Right cardiac atrium (tissue), 5 donors: ENCODE measurements at places on chromosomes 13 and 19. TPM values are rescaled to one million over a fixed set of nuclear protein-coding genes. Genes with fewer than 3 reads are reported as not detected.

Gene ZNF791
- total RNA-seq, result 19.8 TPM

Gene CFAP97D2
- total RNA-seq, result not detected

Gene LMTK3
- total RNA-seq, result 7.2 TPM

Gene ZNF471
- 9.3 TPM for total RNA-seq

Gene ZNF823
- total RNA-seq, result 4.6 TPM

Gene ZNF575
- total RNA-seq, result 1.4 TPM

Gene CNN1
- total RNA-seq, result 173 TPM

Gene VMAC
- 2.9 TPM for total RNA-seq

Gene ADAMTSL5
- 13.6 TPM for total RNA-seq

Gene NLRP4
- not detected for total RNA-seq

DNA sequence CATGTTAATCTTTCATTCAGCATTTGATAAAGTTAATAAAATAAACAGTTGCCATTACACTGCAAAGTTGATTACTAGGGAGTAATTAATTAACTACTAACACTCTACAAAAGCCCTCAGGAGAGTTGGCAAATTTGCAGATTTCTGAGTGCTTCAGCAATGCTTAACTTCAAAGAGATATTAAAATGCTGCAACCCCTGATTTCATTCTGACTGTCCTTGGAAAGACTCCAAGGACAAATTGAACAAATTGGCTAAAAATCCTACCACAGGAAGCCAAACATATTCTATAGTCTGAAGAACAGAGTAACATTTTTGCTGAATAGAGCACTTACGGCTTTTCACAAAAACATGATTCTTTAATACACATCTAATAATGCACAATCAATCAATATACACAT, 1543.0 kb downstream of the SLITRK5 start:
- DNase-seq, result no peak

DNA sequence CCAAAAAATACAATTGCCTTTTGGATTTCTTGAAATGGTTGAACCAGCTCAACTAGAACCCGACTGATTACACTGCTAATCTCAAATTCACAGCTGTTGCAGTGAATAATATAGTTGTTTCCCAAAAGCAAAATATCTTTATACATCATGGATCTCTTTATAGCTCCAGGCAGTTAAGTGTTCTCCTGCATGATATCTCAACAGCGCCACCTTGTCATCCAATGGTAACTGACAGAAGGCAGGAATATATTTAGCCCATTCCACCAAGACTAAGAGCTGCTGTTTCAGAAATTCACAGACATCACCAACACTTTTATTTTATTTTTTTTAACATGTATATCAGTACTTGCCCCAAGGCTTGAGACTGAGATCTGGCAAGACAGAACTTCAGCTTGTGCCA, 1141.0 kb upstream of the PRR20A start:
- no peak for DNase-seq

- DNase-seq, result no peak
Measured at GRCh38 chr13:33174931-33175330, 110.6 kb downstream of the STARD13 start.

DNA sequence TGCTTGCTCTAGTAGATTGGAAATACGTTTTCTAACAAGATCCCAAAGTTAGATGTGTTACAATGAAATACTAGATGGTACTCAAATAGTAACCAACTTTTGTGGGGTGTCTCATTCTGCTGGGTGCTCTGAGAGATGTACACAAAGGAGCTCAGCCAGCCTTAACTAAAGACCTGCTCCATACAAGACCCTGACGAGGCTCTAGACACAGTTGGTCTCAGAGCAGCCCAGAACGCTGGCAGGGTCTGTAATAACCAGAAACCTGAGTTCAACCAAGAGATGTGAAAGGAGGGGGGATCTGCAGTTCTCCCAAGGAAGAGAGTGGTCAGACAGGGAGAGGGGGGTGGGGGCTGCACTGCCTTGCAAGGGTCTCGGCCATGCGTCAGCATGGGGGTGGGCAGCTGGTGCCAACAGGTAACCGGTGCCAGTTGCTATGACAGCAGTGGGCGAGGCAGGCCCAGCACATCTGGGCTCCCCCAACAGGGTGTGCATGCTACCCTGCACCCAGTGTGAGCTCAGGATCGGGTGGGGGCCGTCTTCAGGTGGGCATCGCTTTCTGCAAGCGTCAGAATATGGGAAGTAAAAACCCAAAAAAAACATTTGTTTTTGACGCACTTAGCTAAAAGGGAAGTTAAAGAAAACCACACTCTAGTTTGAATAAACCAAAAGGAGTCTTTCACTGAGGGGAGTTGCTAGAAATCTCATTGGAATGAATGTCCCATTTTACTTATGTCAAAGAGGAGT, 68.0 kb upstream of the GPR183 start:
- no peak for DNase-seq

- DNase-seq, result no peak
Measured at GRCh38 chr19:48810151-48810550, 678 bp downstream of the BCAT2 start.

- DNase-seq, result no peak
Measured at GRCh38 chr19:39568604-39569003, 28.6 kb upstream of the EID2 start.

GRCh38 chr13:76826527-76826926, 59.7 kb downstream of the KCTD12 start:
- no peak for DNase-seq

DNA sequence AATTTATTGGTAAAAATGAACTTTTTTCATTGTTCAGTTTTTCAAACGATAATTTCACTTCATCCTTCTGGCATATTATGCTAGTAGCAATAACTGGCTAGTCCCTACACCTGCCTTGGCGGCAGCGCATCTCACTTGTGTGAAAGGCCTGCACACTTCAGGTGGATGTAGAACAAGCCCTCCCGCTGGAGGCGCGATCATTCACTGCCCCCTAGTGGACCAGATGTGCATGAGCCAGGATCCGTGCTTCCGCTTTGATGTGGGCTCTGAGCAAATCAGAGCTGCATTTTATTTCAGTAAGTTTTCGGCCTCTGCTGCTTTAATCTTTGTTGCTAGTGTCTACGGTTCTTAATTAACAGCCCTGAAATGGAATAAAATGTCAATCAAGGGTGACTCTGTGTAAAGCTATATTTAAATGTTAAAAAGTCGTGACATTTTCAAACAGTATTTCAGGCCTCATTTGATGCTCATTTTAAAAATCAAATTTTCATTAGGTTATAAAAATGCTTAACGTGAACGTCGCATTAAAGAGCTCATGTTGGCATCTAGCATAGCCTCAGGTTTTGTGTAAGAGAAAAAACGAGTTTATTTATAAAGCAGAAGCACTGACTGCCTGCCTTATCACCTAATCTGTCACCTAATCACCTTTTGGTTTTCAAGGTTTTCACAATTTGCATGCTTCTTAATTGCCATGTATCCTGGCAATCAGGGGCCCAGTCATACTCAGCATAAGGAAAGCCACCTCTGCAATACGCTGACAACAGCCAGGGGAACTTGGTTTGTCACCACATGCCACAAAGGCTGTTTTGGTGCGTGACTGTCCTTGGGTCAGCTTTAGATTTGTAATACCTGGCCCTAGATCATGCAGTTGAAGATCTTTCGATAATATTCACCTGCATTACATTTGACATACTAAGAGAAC, 112.2 kb downstream of the TEX26 start:
- DNase-seq, result peak; percentile 70

GRCh38 chr19:8302357-8302691, 5.8 kb downstream of the CD320 start:
- peak; percentile 81 for DNase-seq

- DNase-seq, result no peak
Measured at GRCh38 chr13:55432814-55433213, 1707.9 kb upstream of the PRR20A start.

GRCh38 chr13:37029617-37030016, 29.0 kb downstream of the EXOSC8 start:
- DNase-seq, result no peak

GRCh38 chr13:80341756-80342370, 937 bp upstream of the SPRY2 start:
- peak; percentile 82 for DNase-seq

DNA sequence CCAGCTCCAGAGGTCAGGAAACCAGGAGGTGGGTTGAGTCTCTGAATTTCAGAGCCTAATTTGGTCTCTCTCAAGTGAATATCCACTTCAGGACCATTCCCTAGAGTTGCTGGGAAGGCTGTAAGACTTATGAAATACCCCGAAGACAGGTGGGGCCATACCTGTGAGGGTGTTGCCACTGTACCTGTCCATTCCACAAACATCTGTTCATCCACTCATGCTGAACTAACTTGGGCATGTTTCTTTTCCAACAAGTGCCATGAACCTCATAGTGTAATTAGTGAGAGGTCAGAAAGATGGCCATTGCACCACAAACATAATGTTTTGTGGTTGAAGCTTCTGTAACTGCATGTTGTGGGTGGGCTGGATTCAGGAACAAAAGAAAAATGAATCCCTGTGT, 7.8 kb downstream of the ILF3 start:
- no peak for DNase-seq

- no peak for DNase-seq
Measured at GRCh38 chr19:54425382-54425723, 10.1 kb downstream of the TTYH1 start.

GRCh38 chr19:57872450-57872849, 16.4 kb downstream of the ZNF814 start:
- DNase-seq, result no peak

- DNase-seq, result no peak
Measured at GRCh38 chr13:113584870-113585671, 518 bp downstream of the TFDP1 start.

DNA sequence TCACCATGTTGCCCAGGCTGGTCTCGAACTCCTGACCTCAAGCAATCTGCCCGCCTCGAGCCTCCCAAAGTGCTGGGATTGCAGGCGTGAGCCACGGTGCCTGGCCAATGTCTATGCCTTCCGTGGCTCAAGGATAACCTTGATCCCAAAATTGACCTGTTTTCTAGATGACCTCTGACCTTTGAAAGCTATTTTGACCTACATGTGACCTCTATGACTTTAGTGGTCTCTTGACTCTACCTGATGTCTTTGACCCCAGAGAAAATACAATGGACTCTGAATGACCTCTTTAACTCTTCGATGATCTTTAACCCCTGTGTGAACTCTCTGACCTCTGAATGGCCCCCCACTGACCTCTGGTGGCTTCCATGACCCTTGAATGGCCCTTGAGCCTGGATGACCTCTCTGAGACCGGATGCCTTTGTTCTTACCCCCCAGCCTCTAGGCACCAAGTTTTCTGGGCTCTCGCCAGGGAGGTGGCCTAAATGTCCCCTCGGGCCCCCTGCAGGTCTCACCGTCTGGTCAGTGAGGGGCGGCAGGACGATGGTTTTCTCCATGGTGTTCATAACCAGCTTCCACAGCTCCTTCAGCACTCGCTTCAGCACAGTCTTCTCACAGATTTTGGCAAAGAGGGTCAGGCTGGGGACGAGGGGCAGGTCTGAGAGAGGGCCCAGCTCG, 63.7 kb downstream of the UNC13A start:
- peak; percentile 16 for DNase-seq

DNA sequence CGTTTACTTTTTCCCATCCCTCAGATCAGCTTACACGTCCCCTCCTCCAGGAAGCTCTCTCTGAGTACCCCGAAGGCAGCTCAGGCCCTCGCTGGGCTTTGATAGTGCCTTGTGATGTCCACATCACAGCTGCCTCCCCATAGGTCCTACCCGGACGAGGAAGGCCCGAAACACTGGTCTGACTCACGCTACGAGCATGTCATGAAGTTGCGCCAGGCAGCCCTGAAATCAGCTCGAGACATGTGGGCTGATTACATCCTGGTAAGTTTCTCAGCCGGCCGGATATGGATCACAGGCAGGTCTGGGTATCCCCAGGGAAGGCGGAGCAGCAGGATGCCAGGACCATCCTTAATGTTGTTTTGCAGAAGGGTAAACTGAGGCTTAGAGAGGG, 4.8 kb downstream of the COLGALT1 start:
- DNase-seq, result peak; percentile 50

DNA sequence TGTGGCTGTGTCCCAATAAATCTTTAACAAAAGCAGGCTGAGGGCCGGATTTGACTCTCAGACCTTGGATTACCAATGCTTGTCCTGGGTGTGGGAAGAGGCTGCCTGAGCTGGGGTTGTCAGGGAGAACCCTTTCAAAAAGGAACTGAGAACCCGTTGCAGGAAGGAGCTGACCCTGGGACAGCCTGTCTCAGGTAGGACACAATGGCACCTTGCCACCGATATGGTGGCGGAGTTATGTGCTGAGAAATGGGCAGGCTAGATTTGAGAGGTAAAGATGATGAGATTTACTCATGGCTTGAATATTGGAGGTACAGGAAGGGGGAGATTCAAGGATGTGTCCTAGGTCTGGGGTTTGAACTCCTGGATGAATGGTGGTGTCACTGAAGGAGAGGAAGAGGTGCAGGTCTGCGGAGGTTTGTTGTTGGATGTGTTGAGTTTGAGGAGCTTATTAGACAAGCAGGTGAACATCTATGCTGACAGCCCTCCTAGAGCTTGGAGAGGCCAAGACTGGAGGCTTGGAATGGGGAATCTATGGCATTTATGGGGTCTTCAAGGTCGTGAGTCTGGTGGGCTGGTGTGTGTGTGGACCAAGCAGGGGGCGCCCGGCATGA, 7.2 kb downstream of the PLEKHF1 start:
- DNase-seq, result no peak

GRCh38 chr13:27830010-27830409, 37.7 kb downstream of the GSX1 start:
- peak; percentile 34 for DNase-seq

- DNase-seq, result no peak
Measured at GRCh38 chr13:79631051-79631659, 150.2 kb downstream of the NDFIP2 start.

- DNase-seq, result no peak
Measured at GRCh38 chr19:48203222-48203793, 32.8 kb downstream of the ZSWIM9 start.

DNA sequence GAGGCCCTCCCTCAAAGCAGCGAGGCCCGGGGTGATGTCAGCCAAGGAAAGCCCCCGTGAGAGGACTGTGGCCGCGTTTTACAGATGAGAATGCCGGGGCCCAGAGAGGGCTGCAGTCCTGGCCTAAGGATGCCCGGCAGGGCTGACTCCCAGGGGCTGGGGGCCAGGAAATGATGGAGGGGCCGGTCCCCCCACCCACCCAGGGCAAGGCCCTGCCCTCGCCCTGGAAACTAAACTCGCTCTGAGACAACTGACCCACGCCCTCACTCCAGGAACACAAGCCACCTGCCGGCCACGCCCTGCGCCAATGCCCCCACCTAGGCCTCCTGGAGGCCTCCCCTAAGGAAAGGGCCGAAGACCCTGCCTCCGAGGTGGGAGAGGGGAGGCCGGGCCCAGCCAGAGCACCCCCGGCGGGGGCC, 7.2 kb downstream of the ZBTB7A start:
- DNase-seq, result no peak

DNA sequence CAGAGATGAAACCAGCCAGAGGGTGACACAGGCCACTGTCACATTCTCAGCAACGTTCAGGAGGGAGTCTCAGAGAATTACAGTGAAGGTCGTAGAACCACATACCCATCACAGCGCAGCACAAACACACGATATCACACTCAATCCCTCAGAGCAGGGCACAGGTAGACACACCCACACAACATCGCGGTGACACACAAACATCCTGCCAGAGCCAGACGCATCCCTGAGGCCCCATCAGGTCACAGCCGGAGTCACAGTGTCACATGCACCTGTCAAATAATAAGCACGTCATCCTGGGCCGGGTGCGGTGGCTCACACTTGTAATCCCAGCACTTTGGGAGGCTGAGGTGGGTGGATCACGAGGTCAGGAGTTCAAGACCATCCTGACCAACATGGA, 17.5 kb downstream of the ELAVL3 start:
- DNase-seq, result no peak

- no peak for DNase-seq
Measured at GRCh38 chr13:32790731-32791130, 204.5 kb downstream of the PDS5B start.
